ENCODE measurements at places on chromosomes 1 and 21.

- DNase-seq, result no peak
These were observed 2.3 kb downstream of the GART start for GRCh38 chr21:33539616-33540015.

DNA sequence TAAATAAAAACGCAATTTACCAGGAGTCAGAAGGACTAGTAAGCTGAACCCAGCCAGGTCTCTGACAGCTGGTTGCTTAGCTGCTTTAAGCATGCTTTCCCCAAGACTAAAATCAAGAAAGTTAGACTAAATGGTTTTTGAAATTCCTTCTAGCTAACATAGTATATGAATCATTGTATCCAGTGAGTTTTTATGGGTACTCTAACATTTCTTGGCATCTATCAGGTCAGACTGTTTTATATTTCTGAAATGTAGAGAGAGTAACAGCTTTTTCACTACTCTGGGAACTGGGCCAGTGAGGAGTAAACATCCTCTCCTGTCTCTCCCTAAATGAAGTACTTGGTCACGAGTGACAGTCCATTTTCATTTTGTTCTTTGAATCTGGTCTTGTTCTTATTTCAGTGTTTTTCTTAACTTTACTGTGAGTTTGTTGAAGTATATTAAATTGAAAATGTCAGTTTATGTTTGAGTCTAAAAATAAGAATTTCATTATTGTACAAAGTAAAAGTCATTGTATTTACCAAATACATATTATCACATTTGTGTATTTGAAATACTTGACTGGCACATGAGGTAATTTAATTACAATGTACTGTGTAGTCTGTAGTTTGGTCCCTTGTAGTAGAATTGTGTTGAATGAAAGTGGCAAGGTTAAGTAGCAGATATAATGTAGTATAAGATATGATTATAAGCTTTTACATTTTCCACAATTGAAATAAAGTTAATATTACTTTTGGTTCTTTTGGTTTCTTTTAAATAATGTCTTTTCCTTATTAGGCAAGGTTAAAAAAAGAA lies 47.6 kb downstream of the PKN2 start:
- DNase-seq, result no peak

DNA sequence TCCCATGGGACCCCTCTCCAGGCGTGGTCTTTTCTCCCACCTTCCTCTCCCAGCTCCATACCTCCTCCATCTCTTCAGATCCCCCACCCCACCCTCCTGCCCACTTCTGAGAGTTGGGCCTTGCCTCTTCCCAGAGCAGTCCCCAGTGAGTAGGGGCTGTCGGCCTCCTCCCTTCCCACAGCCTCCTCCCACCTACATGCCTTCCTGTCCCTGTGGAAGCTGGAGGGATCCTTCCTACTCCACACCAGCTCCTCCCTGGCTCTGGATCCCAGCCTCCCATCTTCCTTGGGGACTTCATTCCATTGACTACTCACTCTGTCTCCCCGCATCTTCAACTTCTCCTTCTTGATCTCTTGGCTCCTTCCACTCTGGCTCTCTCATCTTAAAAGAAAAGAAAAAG lies 24.9 kb downstream of the KCNQ4 start:
- DNase-seq, result no peak

GRCh38 chr1:41576206-41576605 lies 91.7 kb upstream of the EDN2 start:
- DNase-seq, result no peak

GRCh38 chr21:46172863-46173528 lies 11.3 kb downstream of the SPATC1L start:
- no peak for DNase-seq

GRCh38 chr1:17810668-17811067 lies 55.5 kb downstream of the ACTL8 start:
- no peak for DNase-seq

DNA sequence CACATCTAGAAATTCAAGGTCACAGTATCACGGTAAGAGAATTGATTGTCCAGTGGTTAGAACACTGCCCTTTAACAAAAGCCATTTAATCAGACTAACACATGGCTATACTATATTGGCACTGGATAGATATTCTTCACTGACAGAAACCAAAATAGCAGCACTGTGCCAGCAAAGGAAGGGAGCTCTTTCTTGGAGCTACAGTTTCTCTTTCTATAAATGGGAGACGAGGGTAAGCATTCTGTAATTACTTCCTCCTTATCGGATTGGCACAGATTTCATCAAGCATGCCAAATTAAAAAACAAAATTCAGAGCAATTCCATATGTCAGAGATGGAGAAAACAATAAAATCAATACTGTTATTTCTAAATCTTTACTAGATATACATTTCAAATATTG lies 115.7 kb upstream of the CACYBP start:
- DNase-seq, result no peak

- no peak for DNase-seq
These were observed 7.2 kb downstream of the PIGP start for GRCh38 chr21:37065561-37066177.

DNA sequence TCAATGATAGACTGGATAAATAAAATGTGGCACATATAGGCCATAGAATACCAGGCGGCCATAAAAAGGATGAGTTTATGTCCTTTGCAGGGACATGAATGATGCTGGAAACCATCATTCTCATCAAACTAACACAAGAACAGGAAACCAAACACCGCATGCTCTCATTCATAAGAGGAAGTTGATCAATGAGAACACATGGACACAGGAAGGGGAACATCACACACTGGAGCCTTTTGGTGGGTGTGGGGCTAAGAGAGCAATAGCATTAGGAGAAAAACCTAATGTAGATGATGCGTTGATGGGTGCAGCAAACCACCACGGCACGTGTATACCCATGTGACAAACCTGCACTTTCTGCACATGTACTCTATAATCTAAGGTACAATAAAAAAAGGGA lies 883.4 kb upstream of the PRMT6 start:
- no peak for DNase-seq

GRCh38 chr1:72631449-72631848 lies 349.1 kb upstream of the NEGR1 start:
- DNase-seq, result no peak

GRCh38 chr1:150192012-150192411 lies 42.3 kb downstream of the PLEKHO1 start:
- no peak for DNase-seq

DNA sequence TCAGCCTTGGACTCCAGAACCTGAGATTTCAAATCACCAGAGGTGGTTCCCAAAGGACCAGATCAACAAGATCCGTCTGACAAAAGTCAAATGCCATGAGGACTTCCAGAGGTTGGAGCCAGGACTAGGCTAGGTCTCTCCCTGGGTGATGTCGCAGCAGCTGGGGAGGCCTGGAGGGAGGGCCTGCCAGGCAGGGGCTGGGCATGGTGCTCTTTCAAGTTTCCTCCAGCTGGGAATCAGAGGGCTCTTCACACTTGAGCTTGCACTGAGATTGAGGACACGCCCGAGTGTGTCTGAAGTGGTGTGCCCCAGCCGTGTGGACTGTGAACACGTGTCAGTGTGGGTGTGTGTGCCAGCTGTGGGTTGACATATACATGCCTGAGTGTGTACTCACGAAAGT lies 21.3 kb upstream of the RSPO1 start:
- no peak for DNase-seq

DNA sequence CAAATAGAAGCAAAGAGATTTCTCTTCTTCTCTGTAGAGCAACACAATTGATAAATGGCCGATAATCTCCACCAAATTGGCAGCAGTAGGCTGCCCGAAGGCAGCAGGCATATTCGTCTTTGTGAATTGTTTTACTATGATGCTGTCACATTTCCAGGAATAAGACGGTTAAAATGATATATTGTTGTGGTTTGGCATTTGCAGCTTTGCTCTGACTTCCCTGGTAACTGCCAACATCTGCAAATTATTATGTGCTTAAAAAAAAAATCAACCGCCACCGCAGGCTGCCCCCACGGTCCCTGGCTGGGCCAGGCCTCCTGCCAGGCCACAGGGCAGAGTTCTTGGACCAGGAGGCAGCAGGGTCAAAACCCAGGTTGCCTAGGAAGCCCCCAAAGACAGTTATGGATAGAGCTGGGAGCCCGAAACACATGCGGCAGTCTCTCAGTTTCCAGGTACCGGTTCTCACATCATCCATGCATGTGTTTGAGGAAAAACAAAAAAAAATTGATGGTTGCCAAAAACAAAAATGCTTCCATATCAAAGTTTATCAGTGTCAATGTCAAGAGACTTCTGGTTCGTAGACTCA lies 179.3 kb downstream of the ETS2 start:
- DNase-seq, result peak; percentile 66

DNA sequence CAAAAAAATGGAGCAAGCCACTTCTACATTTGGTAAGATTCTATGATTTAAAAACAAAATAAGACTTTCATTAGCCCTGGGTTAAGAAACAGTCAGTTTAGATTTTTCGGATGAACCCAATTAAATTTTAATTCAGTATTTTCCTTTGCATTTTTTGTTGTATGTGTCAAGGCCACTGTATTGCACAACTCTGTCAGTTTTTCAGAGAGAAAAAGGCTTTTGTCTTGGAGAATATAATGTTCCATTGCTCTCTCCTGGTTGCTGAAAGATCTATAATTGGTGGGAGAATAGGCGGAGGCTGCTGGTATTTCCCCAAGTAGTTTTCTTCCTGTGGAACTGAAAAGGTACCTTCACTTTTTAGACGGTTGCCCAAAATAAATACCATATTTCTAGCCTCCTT lies 84.6 kb downstream of the NEGR1 start:
- DNase-seq, result no peak

DNA sequence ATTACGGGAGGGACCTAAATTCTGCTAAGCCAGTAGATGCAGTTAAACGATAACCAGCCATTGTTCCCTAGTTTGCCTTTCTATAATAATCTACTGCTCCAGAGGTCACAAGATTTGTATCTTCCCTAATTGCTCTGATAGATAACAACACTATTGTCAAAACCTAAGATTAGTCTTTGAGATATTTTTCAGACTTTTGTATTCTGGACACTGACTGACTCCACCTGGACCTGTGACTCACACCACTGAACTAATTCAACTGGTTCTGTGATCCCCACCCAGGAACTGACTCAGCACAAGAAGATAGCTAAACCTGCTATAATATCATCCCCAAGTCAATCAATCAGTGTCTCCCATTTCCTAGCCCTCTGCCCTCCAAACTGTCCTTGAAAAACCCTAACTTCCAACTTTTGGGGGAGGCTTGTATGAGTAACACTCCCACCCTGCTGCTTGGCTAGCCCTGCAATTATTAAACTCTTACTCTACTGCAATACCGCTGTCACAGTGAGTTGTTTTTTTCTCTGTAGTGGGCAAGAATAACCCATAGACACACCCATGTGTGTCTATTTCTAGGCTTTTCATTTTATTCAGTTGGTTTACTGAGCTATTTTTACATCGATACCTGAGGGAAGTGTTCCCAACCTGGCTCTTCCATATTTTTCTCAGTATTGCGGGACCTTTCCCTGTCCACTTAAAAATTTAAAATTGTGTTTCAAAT lies 11.2 kb downstream of the KIFAP3 start:
- no peak for DNase-seq

GRCh38 chr1:94143809-94144176 lies 22.8 kb upstream of the ABCA4 start:
- no peak for DNase-seq

DNA sequence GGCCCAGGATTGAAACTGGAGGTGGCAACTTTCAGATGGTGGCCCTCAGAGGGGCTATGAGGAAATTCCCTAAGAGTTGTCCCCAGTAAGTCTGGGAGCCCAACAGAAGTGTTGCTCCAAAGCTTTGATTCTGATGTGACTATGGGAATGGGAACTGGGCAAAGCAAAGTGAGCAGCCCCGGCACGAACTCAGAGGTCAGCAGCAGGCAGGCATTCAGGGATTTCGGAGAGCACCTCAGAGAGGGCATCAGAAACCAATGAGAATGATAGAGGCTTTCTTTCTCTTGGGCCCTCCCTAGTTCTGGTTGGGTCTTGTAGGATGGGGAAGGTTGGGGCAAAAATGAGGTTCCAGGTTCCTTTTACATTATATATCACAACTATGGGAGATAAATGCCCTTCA lies 121.2 kb upstream of the HMGB4 start:
- no peak for DNase-seq

GRCh38 chr21:35971824-35972223 lies 88.5 kb downstream of the SETD4 start:
- DNase-seq, result no peak

GRCh38 chr1:84299536-84300170 lies 1.9 kb upstream of the SAMD13 start:
- no peak for DNase-seq

DNA sequence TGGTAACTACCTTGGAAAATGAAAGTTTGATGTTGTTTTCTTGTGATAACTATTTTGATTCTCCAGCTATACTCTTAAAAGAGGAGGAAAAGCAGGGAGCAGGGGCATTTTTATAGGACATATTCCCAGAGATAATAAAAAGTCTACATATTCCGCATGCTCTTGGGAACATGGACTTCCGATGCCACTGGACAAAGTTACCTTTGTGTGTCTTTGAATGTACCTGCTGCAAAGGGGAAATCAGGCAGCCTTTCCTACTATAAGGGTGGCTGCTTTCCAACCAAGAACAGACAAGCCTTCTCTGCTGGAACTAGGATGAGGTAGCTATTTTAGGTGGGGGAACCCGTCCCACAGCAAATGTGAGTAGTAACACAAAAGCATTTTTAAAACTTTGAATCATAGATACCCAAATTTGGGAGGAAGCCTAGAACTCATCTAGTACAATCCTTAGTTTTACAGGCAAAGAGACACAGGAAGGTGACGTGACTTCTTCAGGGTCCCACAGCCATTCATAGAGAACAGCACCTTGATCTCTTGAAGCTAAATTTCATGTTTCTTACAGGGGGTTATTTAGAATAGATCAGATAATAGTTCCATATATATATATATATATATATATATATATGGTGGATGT lies 179.9 kb downstream of the FASLG start:
- no peak for DNase-seq

GRCh38 chr1:246214708-246215509 lies 292.2 kb downstream of the SMYD3 start:
- DNase-seq, result peak; percentile 18

GRCh38 chr1:217136895-217137205 lies 413.6 kb upstream of the ESRRG start:
- DNase-seq, result no peak

DNA sequence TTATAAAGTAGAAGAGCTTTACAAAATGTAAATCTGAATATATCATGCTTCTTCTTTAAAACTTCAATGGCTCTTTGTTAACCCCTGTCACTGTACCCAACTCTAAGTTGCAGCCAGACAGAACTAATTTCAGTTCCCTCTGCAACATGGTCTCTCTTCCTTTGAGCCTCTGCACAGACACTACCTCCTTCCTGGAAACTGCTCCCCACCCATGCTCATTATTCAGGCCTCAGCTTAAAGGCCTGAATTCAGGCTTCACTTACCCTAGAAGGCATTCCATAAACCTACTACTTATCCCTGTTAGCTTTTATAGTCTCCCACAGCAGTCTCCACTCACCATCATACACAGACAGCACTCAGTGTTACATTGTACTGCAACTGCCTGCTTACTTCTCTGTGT lies 2.6 kb upstream of the EEIG2 start:
- no peak for DNase-seq

- no peak for DNase-seq
These were observed 316.8 kb downstream of the PTBP2 start for GRCh38 chr1:97038410-97038809.

GRCh38 chr1:246333855-246334254 lies 173.2 kb downstream of the SMYD3 start:
- no peak for DNase-seq

- DNase-seq, result no peak
These were observed 121.9 kb downstream of the CRYAA start for GRCh38 chr21:43290421-43291346.
